NCI-H1048 (cell line): ENCODE measurements at places on chromosomes 1 and 21.

- no peak for DNase-seq
Observed at GRCh38 chr1:198649968-198650338, 11.1 kb downstream of the PTPRC start.

DNA sequence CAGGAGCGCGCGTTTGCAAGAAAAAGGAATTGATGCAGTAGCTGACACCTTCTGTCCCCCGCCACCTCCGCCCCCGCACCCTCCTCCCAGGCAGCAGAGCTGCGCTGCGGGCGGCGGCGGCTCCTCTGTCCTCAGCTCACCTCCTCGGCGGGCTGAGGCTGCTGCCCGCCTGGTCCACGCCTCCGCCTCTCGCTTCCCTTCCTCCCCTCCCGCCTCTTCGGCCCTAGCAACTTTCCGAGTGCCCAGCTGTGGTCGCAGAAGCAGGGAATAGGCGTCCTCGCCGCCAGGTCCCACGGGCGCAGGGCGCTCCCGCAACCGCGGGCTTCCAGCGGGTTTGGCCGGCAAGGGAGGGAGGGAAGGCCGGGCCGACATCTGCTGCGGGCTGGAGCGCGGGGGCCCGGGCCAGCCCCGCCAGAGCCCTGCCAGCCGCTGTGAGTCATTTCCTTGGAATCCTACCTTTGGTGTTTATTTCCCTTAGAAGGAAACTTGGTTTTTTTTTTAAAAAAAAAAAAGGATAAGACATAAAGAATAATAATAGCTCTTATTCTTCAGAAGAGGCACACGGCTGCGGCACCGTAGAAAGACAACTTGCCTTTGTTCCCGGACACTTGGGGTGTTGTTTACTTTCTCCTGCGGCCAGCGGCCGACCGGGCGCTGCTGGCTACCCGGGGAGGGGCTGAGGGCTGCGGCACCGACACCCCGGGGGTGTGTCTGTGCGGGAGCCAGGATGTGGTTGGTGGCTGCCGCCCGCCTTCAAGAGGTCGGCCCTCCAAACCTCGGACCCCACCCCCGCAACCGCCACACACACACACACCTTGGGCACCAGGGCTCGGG lies 1.1 kb downstream of the SERTAD4 start:
- DNase-seq = no peak

- no peak for DNase-seq
Observed at GRCh38 chr1:152511596-152511995, 993 bp downstream of the LCE5A start.

DNA sequence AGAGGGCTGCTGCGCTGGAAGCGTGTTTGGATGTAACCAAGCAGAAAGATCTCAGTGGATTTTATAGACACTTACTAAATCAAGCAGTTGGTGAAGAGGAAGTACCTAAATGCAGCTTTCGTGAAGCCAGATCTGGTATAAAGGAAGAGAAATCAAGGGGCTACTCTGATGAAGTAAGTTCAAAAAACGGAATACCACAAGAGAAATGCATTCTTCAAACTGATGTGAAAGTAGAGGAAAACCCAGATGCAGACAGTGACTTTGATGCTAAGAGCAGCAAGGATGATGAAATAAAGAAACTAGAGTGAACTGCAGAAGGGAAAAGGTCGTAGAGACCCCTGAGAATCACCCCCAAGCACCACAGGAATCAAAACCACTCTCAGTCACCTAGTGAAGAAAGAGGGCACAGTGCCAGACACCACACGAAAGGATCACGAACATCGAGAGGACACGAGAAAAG lies 40.8 kb upstream of the NEXN start:
- no peak for DNase-seq

GRCh38 chr1:106289265-106289928 lies 767.1 kb upstream of the PRMT6 start:
- DNase-seq = no peak

DNA sequence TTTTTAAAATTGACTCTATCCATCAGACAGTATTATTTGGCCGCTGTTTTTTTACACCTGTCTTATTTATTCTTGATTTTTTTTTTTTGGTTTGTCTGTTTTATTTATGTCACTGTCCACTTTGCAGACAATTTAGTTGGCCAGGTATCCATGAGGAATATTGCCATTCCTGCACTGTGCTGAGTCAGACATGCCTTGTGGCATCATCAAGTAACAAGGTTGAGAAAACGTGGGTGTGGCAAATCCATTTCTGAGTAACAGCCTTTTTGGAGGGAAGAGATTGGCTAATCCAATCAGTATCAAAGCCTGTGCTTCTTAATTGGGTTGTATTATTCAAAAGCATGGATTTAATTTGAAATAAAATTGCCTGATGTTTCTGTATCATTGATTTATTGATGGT lies 463.1 kb downstream of the USP25 start:
- DNase-seq = no peak

DNA sequence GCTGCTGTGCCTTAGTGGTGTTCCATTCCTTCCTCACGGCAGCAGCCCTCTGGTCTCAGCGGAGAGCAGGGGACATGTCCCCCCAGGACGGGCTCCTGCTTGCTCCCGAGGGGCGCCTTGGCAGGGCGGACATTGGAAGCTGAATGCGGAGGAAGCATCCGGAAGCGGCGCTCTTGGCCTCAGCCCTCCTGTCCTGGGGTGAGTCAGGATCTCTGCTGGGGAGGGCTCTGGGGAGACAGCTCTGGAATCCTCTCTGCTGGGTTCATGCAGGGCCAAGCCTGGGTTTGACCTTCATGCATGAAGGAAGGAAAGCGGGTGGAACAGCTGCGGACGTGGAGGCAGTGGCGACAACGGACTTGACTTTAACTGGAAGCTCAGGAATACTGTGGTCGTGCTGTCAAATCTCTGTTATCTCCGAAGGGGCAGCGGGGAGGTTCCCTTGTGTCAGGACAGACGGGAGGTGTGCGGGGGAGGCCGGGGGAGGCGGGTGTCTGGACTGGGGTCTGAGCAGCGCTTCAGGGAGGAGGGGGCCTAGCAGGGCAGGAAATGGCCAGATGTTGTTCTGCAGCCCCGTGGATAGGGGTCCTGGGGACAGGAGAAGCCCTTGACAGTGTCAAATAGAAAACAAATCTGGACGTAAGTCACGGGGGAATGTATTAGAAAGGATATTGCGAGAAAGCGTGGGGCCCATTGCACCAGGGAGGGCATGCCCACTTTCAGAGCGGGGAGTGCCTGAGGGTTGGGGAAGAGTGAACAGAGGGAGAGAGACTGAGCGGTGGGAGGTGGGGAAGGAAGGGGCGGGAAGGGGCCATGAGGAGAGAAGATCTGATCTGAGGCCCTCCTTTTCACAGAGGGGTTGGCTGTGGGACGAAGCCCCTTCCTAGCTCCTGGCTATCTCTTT lies 26.6 kb downstream of the CRYAA start:
- DNase-seq = no peak

DNA sequence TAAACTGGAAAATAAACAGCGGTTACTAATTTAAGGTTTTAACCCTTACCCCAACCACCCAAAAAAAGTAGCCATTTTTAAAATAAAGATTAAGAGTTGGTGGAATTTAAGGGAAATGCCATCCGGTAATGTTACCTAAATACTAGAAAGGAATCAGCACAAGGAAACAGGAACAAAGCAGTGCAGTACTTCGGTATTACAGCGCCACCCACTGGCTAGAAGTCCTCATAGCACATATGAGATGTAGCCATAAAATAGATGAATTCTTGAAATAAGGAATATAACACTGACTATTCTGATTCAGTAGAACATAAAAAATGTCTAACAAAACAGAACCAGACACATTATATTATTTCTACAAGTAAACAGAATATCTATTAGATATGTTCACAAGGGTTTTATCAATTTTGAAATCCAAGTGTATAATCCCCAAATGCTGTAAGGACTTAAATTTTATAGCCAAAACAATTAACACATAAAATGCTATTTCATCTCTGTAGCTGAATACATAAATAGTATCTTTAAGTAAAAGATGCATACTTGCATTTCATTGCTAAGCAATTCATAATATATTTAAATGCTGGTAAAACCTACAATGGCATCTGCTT lies 58.8 kb downstream of the FRRS1 start:
- DNase-seq = peak; percentile 15

- DNase-seq = no peak
Observed at GRCh38 chr1:12548279-12548972, 69.6 kb downstream of the DHRS3 start.

GRCh38 chr1:68181165-68181556 lies 51.2 kb downstream of the WLS start:
- DNase-seq = no peak

DNA sequence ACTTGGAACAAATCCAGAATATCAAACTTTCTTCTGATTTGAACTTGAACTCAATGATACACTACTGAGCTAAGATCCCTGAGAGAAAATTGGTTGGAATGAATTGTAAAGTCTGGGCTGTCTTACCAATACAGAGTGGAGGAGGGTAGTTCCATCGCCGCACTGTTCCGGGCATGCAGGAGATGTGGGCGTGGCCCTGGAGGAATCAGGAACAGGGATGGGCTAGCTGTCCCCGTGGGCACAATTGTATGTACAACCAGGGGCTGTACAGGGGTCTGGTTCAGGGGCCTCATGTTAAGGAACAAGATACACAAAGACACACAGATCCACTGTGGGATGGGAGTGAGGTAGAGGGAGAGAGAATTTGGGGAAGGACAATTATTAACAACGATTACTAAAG lies 144.3 kb downstream of the ZSCAN20 start:
- no peak for DNase-seq

DNA sequence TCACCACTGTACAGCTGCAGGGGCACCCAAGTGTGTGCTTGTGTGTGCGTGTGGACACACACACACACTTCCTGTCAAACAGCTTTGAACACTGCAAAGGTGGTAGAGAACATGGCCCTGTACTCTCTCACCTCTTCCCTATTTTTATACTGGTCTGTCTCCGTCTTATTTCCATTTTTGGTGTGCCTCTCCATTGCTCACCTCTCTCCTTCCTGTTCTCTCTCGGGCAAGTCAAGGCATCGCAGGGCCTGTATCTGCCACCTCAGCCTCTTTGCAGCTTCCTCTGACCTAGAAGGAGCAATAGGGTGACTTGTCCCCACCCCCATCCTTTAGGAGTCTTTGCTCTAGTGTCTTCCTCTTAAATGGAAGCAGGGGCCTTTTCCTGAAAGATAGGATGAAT lies 2.2 kb downstream of the SMCP start:
- no peak for DNase-seq

DNA sequence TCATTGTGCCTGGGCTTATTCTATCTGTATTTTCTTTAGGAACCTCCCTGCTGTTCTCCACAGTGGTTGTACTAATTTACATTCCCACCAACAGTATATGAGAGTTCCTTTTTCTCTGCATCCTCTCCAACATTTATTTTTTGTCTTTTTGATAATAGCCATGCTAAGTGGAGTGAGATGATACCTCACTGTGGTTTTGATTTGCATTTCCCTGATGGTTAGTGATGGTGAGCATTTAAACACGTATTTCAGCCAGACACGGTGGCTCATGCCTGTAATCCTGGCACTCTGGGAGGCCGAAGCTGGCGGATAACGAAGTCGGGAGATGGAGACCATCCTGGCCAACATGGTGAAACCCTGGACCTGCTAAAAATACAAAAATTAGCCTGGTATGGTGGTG lies 57.9 kb downstream of the SLAMF6 start:
- no peak for DNase-seq

GRCh38 chr1:101137144-101138126 lies 99.4 kb upstream of the S1PR1 start:
- DNase-seq = no peak

DNA sequence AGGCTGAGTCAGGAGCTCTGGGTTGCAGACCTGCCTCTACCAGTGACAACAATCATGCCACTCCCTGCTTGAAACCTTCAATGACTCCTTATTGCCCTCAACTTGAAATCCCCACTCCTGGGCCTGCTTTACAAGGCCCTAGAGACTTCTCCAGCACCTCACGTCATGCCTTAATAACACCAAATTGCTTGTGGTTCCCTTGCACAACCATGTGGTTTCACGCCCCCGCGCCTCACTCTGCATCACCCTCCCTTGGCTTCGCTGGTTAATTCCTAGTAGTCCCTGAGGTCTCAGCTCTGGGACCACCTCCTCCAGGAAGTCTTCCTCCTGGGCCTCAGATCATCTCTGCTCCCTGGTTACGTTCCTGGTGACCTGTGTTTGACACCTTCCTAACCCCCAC lies 33.0 kb downstream of the EPHA2 start:
- DNase-seq = no peak

DNA sequence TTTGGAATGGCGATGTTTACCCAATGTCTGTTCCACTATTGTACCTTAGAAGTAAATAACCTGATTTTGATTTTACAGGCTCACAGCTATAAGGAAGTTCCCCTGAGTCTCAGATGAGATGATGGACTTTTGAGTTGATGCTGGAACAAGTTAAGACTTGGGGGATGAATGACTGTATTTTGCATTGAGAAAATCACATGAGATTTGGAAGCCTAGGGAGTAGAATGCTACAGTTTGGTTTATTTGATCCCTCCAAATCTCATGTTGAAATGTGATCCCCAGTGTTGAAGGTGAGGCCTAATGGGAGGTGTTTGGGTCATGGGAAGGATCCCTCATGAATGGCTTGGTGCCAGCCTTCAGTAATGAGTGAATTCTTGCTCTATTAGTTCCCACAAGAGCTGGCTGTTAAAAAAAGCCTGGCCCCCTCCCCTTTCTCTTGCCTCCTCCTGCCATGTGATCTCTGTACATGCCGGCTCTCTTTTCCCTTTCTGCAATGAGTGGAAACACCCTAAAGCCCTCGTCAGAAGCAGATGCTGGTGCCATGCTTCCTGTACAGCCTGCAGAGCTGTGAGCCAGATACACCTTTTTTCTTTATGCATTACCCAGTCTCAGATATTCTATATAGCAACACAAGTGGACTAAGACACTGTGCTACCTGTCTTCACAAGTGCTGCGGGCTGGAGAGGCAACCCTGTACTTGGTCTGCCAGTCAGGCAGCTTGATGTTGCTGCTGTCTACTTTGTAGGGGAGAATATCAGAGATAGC lies 77.0 kb upstream of the TLR5 start:
- DNase-seq = no peak

DNA sequence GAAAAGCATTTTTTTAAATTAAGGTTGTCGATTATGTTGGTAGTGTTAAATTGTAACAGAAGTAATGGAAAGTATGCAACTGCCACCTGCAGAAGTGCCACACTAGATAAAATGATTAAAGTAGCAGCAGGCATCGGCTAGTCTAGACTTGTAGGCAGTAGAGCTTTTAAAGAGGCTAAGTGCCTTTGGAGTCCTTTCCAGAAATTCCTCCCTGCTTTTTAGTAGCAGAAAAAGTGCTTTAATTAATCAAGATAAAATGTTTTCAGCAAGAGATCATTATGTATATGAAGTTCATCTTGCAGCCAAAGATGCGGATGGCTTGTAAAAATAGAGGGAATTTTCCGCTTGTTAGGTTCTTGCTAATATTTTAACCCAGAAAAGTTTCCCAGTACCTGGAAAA lies 87.1 kb upstream of the LRRC8D start:
- no peak for DNase-seq

DNA sequence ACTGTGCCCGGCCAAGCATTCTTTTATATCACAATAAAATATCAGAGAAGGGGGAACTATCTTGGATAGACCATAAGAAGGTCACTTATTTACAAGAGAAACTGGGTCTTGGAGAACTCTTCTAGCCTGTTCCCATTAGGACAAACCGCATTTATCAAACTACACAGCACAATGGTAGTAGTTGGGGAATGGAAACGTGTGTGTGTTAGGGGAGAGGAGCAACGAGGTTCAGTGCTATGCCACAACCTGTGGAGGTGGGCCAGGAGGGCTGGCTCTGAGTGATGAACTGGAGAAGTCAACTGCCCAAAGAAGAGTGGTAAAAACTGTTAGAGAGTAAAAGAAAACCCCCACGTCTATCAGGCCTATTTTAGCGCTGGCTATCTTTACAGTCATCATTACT lies 1.6 kb downstream of the DONSON start:
- DNase-seq = no peak

GRCh38 chr1:157659576-157660247 lies 40.9 kb downstream of the FCRL3 start:
- DNase-seq = no peak
